ENCODE measurements at places on chromosomes 2 and 18.

DNA sequence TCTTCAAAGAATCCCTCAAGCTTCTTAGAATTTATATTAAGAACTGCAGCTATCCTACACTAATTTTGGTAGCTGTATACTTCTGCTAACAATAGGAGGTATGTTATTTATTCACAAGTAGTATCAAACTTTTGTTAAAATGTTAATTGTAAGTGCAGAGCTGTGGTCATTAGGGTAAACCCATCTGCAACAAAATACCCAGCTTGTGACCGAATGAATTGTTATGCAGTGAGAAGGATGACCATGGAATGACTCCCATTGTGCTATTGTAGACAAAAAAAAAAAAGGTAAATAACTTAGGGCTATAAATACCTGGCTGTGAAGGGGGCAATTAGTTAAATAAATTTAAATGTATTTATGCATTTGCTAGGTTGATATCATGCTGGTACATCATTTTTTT is 186.1 kb downstream of the ADCYAP1 start:
- DNase-seq, result no peak

DNA sequence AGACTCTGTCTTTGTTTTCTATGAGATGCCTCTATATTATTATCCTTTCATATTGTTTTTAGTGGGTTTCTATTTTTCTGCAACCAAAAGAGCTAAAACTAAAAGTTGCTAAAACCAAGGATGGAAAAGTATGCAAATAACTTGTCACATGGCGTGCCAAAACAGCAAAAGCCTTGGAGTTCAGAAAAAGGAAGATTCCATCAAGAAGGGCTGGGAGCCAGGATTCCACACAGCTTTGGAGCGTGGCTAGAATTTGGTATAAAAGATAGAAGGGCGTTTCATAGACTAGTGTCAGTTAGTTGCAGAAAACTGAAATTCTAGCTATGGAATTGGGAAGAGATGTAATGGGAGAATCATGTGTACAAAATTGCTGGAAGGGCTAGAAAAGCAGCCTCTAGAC is 4.1 kb downstream of the SCYGR1 start:
- no peak for DNase-seq

- no peak for DNase-seq
Measured at GRCh38 chr2:220590476-220590875, 963.0 kb downstream of the SLC4A3 start.

DNA sequence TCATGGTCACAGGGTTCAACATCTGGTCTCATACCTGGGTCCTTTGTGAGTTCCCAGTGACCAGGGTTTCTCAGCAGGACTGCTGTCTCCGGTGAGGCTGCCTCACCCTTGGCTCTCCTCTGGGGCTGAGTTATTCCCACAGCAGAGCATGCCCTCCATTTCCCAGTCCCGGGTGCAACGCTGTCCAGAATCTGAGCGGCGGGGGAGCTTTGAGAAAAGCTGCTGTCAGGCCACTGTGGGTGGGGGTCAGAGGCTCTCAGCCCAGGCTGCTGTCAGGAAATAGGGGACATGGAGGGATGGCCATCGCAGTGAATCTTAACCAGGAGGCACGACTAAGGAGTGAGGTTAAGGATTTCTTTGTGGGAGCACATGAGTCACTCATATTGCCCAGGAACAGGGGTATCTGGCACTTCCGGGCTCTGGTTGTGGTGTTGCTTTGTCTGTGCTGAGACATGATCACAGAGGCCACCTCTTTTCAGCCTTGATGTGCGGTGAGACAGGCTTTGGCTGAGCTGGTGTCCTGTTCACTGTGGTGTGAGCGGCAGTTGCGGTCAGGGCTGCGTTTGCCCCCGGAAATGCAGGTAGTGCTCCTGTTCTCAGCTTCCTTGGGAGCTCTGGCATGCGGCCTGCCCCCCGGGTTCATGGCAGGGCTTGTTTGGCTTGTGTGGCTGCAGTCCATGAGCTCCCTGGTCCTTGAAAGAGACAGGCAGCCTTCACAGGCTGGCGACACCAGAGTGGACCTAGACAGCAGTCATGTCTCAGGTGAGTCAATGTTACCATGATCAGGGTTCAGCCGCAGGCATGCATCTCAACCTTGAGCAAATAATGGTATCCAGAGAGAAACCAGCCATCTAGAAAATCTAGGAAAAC is 310.7 kb upstream of the MYT1L start:
- no peak for DNase-seq

GRCh38 chr2:173860082-173860481 is 105.1 kb downstream of the SP3 start:
- no peak for DNase-seq

GRCh38 chr2:56376699-56377665 is 193.2 kb downstream of the CCDC85A start:
- no peak for DNase-seq

GRCh38 chr2:97792416-97792815 is 79.0 kb downstream of the ZAP70 start:
- no peak for DNase-seq

DNA sequence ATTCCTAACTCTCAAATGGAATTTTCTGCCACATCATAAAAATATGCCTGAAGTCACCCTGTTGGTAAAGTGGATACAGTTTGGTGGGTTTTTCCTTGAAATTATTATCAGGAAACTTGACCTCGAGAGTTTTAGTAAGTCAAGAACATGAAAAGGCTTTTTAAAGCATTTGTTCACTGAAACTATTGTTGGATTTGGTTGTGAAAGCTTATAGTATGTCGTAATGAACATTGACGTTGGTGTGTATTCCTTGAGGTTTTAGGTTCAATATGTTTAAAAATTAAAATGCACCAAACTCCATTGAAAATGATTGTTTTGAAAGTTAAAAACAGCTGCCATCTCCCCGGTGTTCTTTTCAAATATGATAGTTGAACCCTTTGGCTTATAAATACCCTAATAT is 30.8 kb downstream of the AOX1 start:
- DNase-seq, result no peak

GRCh38 chr18:60191926-60192325 is 180.6 kb downstream of the MC4R start:
- no peak for DNase-seq

DNA sequence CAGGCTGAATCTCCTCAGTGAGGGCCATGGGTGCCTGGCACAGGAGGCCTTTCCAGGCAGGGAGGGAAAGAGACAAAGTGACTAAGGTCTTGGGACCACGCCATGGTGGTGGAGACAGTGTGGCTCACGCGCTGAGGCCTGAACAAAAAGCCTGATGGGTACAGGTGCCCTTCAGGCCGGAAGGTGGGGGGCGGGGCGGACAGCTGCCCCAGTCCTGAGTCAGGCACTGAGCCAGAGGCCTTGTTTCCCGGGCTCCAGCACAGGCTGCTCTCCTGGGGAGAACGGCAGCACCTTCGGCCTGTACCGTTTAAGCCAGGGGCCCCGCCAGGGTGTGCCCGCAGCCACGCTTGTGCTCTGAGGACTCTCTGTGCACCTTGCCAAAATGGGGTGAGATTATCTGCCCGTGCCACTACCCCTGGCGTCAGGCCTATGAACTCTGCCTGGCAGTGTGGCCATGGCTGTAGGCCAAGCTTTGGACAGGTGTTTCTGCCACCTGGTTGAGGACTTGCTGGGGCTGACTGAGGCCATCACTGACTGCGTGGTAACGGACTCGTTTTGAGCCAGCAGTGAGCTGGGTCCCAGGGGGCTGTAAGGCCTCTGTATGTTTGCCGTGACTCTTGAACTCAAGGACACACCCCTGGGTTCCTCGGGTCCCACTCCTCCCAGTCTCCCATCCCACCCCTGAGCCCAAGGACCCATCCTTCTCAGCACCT is 31.7 kb upstream of the DNMT3A start:
- DNase-seq, result no peak

GRCh38 chr2:223590964-223591363 is 11.2 kb downstream of the SCG2 start:
- DNase-seq, result no peak

GRCh38 chr18:23529604-23530003 is 26.3 kb downstream of the RMC1 start:
- DNase-seq, result no peak

DNA sequence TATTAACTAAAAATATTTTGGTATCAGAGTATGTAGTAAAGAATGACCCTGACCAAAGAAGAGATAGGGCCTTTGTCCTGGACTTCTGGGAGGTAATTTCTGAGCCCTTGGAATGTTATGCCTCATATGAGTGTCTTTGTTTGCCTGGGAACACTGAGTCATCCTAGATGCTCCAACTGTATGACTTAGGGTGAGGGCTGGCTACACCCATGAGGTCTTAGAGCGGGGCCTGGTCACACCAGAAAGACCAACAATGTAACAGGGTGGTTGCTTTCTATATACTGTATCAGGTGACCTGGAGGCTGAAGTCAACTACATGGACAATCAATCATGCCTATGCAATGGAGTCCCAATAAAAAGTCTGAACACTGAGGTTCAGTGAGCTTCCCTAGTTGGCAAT is 253.1 kb downstream of the MBD2 start:
- DNase-seq, result no peak

- no peak for DNase-seq
Measured at GRCh38 chr2:37322368-37322767, 2.3 kb downstream of the PRKD3 start.
